ENCODE measurements at places on chromosomes 1 and 21. TPM values are rescaled to one million over a fixed set of nuclear protein-coding genes. Genes with fewer than 3 reads are reported as not detected.

GRCh38 chr1:37741130-37741529 is 23.8 kb downstream of the EPHA10 start:
- no peak overlapping the region for H3K27ac ChIP-seq
- DNase-seq, result no peak
- no peaks in the 10 kb centered on the region for H3K4me1 ChIP-seq
- no peaks in the 10 kb centered on the region for H3K36me3 ChIP-seq
- no peak overlapping the region for H3K4me3 ChIP-seq
- peaks cover 25% of the 10 kb centered on the region for H3K27me3 ChIP-seq

DNA sequence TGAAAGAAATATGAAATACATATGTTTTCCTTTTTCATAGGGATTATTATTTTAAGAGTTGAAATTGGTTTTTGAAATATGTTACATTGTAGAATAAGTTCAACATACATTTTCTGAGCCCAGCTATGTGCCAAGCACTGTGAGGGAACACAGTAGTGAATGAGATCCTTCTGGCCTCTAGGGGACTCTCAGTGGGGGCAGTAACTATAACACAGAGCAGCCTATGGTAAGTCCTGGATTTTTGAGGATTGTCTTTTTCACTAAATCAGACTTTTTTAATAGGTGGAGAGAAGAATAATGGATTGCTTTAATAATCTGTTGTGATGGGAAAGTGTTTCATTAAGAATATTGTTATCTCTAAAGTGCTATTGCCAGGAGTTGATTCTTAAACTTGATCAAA is 2.4 kb downstream of the DNAJC6 start:
- H3K27ac ChIP-seq, result no peak overlapping the region
- H3K27me3 ChIP-seq, result peaks cover 50% of the 10 kb centered on the region
- H3K4me3 ChIP-seq, result no peak overlapping the region
- peaks cover 10% of the 10 kb centered on the region for H3K4me1 ChIP-seq

GRCh38 chr1:3541936-3542335 is 69.4 kb downstream of the MEGF6 start:
- H3K27ac ChIP-seq, result no peak overlapping the region
- no peak overlapping the region for H3K4me3 ChIP-seq
- H3K4me1 ChIP-seq, result no peaks in the 10 kb centered on the region
- no peak for DNase-seq
- no peaks in the 10 kb centered on the region for H3K27me3 ChIP-seq
- no peaks in the 10 kb centered on the region for H3K36me3 ChIP-seq

- H3K27me3 ChIP-seq, result peaks cover 10% of the 10 kb centered on the region
- H3K4me3 ChIP-seq, result no peak overlapping the region
- H3K36me3 ChIP-seq, result peaks cover 2% of the 10 kb centered on the region
- DNase-seq, result no peak
Observed at GRCh38 chr21:38181096-38181495, 75.7 kb upstream of the KCNJ15 start.

DNA sequence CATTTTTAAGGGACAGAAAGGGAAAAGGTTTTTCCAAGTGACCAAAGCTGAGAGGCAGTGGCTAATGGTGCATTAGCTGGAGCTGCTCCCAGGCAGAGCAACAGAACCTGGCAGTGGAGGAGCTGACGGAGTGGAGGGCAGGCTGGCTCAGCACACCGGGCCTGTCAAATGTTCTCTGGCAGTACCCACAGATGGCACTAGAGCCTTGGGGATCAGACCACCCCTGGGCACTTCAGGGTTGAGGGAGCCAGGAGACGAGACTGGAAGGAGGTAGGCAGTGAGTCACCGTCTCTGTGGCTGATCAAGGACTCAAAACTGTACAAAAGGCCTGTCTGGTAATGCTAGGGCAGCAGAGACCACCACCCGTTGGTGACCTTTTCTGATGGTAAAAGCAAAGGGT is 121.7 kb upstream of the KIAA0040 start:
- peaks cover 9% of the 10 kb centered on the region for H3K4me1 ChIP-seq
- H3K27ac ChIP-seq, result no peak overlapping the region
- no peak overlapping the region for H3K4me3 ChIP-seq
- no peak for DNase-seq

- H3K27me3 ChIP-seq, result no peaks in the 10 kb centered on the region
- peaks cover 40% of the 10 kb centered on the region for H3K36me3 ChIP-seq
- peak; percentile 33 for DNase-seq
- peaks cover 40% of the 10 kb centered on the region for H3K4me1 ChIP-seq
- peak overlapping the region; percentile 79 for H3K27ac ChIP-seq
Observed at GRCh38 chr1:35637401-35637809, 3.9 kb downstream of the PSMB2 start.

DNA sequence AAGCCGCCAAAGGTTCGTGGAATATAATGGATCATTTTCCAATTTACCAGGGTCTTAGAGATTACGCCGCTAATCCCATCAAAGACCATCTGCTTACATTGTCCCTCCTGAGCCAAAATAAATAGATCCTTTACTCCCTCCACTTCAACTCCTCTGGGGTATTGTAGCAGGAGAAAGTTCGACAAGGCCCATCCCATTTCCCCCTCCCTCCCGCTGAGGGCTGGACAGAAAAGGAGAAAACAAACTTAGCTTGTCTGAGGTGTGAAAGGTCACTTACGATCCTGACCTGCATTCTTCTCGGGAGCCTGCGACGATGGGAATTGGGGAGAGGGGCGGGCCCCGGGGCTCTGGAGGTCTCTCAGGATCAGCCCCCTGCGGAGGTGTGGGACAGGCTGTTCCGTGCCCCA is 60.8 kb downstream of the MEF2D start:
- peaks cover 7% of the 10 kb centered on the region for H3K36me3 ChIP-seq
- H3K4me3 ChIP-seq, result no peak overlapping the region
- peaks cover 65% of the 10 kb centered on the region for H3K27me3 ChIP-seq
- H3K4me1 ChIP-seq, result peaks cover 13% of the 10 kb centered on the region
- H3K27ac ChIP-seq, result no peak overlapping the region

- H3K27me3 ChIP-seq, result peaks cover 22% of the 10 kb centered on the region
- no peak overlapping the region for H3K4me3 ChIP-seq
- no peak for DNase-seq
- H3K27ac ChIP-seq, result no peak overlapping the region
- H3K36me3 ChIP-seq, result no peaks in the 10 kb centered on the region
- peaks cover 6% of the 10 kb centered on the region for H3K4me1 ChIP-seq
Observed at GRCh38 chr1:156887317-156887716, 6.2 kb upstream of the PEAR1 start.

DNA sequence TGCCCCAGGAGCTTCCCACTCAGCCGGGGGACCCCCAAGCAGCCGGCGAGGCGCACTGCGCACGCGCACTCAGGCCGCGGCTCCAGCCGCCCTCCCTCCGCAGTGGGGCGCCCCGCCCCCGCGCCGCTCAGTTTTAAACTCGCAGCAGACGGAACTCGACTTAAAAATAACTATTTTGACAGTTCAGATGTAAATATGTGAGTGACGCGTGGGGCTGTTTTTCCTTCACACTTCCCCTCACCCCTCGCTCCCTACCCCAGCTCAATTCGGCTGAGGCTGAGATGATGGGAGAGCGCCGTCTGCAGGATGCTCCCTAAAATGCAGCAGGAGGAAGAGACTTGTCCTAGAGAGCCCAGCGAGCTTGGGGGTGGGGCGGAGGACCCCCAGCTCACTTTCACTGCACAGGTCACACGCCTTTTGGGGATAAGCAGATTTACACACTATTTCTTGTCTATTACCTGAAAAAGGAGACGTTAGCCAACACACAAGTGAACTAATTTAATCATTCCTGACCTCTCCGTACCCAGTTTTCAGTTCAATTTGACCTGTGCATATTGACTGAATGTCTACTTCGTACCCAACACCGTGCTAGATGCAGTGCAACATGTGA is 8.9 kb upstream of the LEMD1 start:
- peaks cover 6% of the 10 kb centered on the region for H3K4me1 ChIP-seq
- peak overlapping the region; percentile 59 for H3K27ac ChIP-seq
- peak; percentile 61 for DNase-seq
- no peaks in the 10 kb centered on the region for H3K36me3 ChIP-seq
- peak overlapping the region; percentile 90 for H3K4me3 ChIP-seq

- no peaks in the 10 kb centered on the region for H3K27me3 ChIP-seq
- no peaks in the 10 kb centered on the region for H3K4me1 ChIP-seq
- H3K27ac ChIP-seq, result no peak overlapping the region
- H3K36me3 ChIP-seq, result peaks cover 4% of the 10 kb centered on the region
Observed at GRCh38 chr1:246281639-246282038, 225.4 kb downstream of the SMYD3 start.

DNA sequence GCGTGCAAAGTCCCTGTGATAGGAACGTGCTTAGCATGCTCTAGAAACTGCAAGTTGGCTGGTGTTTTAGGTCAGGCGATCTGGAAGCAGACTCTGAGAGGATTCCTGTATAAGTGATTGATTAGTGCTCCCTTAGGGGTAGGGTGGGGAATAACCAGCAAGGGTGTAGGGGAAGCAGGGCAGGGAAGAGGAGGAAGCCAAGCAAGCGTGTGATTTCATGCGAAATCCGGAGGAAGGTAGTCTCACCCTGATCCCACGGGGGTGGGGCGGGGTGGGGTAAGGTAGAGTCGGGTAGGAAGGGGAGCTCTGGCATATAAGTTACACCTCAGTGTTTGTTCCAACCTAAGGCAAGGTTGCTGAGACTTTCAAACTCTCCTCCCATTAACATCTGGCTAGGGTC is 24.9 kb upstream of the CTPS1 start:
- no peak overlapping the region for H3K4me3 ChIP-seq
- H3K36me3 ChIP-seq, result no peaks in the 10 kb centered on the region
- DNase-seq, result no peak
- H3K4me1 ChIP-seq, result no peaks in the 10 kb centered on the region

- H3K4me3 ChIP-seq, result no peak overlapping the region
- H3K36me3 ChIP-seq, result no peaks in the 10 kb centered on the region
- H3K27ac ChIP-seq, result no peak overlapping the region
Observed at GRCh38 chr1:232597721-232598120, 32.2 kb downstream of the SIPA1L2 start.

DNA sequence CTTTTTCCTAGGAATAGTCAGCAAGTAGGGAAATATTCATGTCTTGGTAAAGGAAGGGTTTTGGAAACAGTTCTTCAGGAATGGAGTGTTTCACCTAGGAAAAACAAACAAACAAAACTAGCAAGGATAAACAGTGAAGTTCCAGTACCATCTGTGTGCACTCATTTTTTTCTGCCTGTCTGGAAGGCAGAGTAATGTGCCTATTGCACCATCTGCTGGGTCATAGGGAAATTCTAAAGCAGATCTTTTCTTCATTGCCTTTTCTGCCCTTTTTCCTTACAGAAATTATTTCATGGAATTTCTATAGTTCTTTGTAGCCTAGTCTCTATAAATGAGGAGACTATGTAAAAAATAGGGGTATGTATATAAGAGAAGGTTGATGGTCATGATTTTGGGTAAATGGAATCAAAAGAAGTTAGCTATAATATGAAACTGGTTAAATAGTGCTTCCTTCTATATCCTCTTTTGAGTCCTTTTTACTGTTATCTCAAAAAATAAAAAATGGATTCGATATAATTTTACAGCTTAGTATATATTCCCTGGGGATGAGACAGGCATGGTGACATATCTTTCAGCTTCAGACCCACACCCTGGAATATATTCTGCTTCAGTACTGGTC is 3.4 kb upstream of the HRNR start:
- H3K4me1 ChIP-seq, result no peaks in the 10 kb centered on the region
- H3K27ac ChIP-seq, result no peak overlapping the region
- no peak for DNase-seq
- no peaks in the 10 kb centered on the region for H3K36me3 ChIP-seq
- H3K4me3 ChIP-seq, result no peak overlapping the region
- peaks cover 9% of the 10 kb centered on the region for H3K27me3 ChIP-seq

Gene TMEM82
- not detected for total RNA-seq

Gene AADACL3
- not detected for total RNA-seq

Gene PLA2G2F
- not detected for total RNA-seq

Gene SMCP
- total RNA-seq, result not detected

Gene ANGPTL1
- total RNA-seq, result not detected

Gene CASZ1
- 10.3 TPM for total RNA-seq

Gene PSRC1
- not detected for total RNA-seq

Gene RBP7
- total RNA-seq, result not detected
